Spinal cord (tissue), 10 donors: ENCODE measurements at places on chromosomes 2 and 18. TPM values are rescaled to one million over a fixed set of nuclear protein-coding genes. Genes with fewer than 3 reads are reported as not detected.

The CRYGD gene
- total RNA-seq, result 0.83 TPM

The OSR1 gene
- total RNA-seq, result 24.8 TPM

DNA sequence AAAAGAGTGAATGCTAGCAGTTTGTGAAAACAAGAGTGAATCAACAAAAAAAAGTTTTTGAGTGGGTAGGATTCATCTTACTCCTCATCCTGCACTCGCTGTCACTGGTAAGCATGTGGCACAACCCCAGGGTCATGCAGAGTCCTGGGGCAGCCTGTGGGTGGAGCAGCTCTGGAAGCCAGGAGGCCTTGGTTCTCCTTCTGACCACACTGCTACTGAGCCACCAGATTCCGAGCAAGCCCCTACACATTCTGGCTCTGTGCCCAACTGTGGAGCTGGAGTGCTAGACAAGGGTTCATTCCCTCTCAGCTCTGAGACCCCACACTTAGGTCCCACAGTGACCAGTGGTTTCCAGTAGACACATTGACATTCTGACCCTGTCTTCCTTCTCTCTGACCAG, 670.6 kb downstream of the BCL11A start:
- no peak overlapping the region for H3K4me3 ChIP-seq
- H3K36me3 ChIP-seq, result no peaks in the 10 kb centered on the region
- no peaks in the 10 kb centered on the region for H3K4me1 ChIP-seq
- no peak overlapping the region for H3K27ac ChIP-seq
- DNase-seq, result no peak
- H3K27me3 ChIP-seq, result no peaks in the 10 kb centered on the region

The CYP27C1 gene
- 1.3 TPM for total RNA-seq

The FN1 gene
- total RNA-seq, result 615 TPM

DNA sequence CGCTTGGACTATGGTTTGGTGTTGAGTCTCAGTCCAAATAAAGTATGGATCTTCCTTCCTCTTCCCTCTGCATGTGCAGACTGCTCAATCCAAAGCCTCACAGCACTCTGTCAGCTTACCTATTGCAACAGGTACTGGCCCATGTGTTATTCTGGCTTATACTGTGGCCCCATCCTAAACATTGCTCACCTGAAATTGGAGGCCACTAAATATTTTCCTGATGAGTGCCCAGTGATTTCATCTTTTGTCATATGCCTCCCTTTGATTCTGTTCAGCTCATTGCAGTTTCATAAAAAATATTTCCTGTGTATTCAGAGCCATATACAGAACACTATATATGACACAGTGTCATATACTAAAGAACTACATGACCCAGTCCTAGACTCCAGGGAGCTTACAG, 86.3 kb upstream of the FAM136A start:
- H3K27ac ChIP-seq, result no peak overlapping the region
- no peaks in the 10 kb centered on the region for H3K4me1 ChIP-seq
- H3K27me3 ChIP-seq, result no peaks in the 10 kb centered on the region
- no peak overlapping the region for H3K4me3 ChIP-seq
- DNase-seq, result no peak
- no peaks in the 10 kb centered on the region for H3K36me3 ChIP-seq
